ENCODE measurements at places on chromosomes 11 and 22. TPM values are rescaled to one million over a fixed set of nuclear protein-coding genes. Genes with fewer than 3 reads are reported as not detected.

- DNase-seq: no peak
Observed at GRCh38 chr22:37325039-37325395, 42.7 kb downstream of the CYTH4 start.

GRCh38 chr22:29487426-29487986, 7.5 kb downstream of the NEFH start:
- no peak for DNase-seq

GRCh38 chr11:124882339-124883071, 15.2 kb downstream of the ROBO4 start:
- DNase-seq: no peak

GRCh38 chr11:115132436-115133228, 371.6 kb downstream of the CADM1 start:
- DNase-seq: no peak

DNA sequence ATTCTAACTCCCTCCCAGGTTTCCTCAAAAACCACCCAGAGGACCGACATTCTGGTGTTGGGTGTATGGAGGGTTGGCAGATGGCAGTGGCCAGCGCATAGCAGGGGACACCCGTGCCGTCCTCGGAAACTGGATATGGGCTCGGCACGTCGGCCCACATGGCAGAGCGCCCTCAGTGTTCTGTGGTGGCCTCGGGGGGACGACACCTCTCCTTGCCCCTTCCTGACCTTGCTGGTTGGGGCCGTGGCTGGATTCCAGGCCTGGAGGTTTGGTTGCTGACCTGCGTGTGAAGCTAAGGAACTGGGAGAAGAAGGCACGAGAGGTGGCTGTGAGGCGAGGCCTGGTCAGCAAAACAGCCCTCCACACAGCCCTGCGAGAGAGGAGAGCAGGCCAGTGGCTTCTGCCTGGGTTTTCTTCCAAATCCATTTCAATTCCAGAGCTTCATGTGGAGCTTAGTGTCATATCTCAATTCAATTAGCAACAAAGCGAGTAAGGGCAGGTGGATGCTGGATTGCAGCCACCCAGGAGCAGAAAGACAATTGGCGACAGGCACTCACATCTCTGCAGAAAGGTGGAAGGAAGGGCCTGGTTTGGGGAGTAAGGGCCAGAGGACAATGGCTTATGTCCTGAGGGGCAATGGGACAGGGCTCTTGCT, 478.4 kb downstream of the BRD1 start:
- DNase-seq: no peak

DNA sequence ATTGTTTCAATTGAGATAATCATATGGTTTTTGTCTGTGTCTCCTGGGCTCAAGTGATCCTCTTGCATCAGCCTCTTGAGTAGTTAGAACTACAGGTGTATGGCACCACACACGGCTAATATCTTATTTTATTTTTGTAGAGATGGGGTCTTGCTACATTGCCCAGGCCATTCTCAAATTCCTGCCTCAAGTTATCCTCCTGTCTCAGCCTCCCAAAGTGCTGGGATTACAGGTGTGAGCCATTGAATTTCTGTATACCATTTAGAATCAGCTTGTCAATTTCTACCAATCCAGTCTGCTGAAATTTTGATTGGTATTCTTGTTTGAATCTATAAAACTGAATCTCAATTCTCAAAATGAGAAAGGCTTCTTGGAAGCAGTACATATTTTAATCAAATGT, 10.4 kb upstream of the KAT5 start:
- no peak for DNase-seq

The CHCHD10 gene
- total RNA-seq: 462 TPM

The MS4A4E gene
- 1.7 TPM for total RNA-seq

The ELMOD1 gene
- 0.31 TPM for total RNA-seq
